PC-9 (cell line): ENCODE measurements at places on chromosomes 2 and 18.

DNA sequence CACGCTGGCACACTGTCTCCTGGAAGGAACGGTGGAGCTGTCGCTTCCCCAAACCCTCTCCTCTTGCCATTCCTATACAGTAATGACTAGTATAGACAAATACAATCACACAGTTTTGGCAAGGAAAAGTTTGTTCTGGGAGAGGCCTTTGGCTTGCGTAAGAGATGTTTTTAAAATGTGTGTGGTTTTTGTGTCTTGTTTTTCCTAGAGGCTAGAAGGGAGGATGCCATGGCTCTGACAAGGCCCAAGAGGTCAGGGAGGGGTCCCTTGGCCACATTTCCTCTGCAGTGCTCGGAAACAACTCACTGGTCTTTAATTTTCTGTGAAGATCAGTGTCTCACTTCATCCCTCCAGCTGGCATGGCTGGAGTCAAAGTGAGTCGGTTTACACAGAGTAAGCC, 195.9 kb downstream of the SH3RF3 start:
- peak; percentile 40 for DNase-seq

DNA sequence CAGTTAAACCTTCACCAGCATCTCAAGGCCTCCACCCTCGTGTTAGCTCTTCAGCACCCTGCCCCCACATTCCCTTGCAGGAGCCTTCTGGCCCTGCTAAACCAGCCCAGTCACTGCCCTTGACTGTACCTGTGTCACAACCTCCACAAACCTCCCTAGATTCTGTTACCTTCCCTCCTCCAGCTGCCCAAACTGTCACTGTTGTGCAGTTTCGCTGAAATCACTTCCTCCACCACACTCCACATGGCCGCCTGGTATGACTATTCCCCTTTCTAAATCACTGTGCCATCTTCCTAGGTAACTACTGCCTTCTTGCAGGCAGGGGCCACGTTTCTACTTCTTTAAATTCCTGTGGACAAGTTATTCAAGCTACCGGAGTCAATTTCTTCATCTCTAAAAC, 160.2 kb downstream of the GALNT14 start:
- DNase-seq, result no peak

GRCh38 chr18:54116541-54117257, 107.8 kb downstream of the MBD2 start:
- no peak for DNase-seq

- DNase-seq, result peak; percentile 86
These were observed 217.3 kb upstream of the HS6ST1 start for GRCh38 chr2:128535953-128536352.

DNA sequence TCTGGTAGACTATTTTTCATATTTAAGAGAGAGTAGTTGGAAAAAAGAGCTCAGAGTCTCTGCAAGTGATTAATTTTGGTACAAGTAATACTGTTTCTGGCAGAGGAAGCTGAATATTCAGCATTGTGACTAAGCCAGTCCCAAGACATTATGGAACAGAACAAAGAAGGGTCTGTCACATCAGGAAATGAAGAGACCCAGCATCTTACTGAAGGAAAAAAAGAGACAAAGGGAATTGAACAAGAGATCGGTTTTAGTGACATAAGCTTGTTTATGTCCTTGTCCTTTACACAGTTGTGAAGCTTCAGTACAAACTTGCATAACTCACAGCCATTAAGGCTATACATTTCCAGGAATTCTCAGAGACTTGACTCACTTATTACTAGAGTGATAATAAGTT, 568.5 kb upstream of the SLC8A1 start:
- no peak for DNase-seq

DNA sequence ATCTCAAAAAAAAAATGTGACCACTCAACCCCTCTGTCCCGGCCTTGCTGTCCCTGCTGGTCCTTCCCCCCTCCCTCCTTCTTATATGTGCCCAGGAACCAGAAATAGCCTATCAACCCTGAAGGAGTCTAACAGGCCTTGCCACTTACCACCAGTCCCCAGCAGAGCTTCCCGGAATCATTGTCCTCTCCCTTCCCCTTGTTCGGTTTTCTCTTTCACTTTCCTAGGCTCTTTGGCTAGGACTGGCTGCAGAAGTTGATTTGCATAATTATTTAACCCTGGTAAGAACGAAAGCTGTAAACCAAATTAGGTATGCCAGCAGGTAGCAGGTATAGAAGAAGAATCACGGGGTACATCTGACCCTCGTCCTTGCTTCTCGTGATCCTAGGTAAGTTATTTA, 72.6 kb upstream of the ZNF532 start:
- no peak for DNase-seq

DNA sequence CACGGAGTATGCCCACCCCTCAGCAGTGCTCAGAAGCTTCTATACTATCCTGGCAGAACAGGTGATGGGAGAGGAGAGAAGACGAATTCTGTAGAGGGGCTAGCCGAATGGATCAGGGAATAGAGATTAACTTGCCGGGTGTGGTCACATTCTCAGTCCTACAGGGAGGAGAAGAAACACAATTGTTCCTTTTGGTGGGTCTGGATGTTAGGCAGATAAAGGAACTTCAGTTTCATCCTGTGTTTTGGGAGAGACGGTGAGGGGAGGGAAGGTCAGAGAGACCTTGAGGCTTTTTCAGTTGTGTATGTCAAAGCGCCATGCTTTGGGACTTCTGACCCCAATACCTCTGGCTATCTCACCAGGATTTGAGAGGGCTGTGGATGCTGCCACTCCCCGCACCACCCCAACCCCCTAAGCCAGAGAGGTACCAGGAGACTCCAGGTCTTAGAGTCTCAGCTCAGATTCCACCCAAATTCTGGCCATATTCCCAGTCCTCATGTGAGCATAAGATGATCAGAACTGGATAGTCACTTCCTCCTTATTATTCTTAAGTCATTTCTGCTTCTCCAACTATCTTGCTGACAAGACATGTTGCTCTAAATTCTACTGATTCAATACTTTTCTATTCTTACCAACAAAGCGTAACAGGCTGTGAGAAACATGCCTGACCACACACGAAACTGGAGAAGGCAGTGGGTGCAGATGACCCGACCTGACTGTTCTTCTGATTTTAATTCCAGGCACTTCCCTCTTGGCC, 2.3 kb upstream of the TMEM37 start:
- no peak for DNase-seq

DNA sequence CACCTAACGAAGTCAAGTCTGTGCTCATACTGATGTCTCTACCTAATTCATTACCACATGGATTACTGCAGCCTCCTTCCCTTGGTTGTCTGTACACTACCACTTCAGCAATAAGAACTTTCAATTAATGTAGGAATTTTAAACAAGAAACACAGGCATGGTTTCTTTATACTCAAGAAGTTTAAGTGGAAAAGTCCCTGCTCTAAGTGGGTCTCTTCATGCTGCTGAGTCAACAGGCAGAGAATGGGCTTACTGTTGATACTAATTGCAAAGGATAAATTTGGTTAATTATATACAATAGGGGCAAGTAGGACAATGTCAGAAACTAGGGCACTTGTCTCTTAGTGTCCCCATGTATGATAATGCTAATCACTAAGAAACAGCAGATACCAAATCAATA, 392.6 kb downstream of the DSEL start:
- no peak for DNase-seq

DNA sequence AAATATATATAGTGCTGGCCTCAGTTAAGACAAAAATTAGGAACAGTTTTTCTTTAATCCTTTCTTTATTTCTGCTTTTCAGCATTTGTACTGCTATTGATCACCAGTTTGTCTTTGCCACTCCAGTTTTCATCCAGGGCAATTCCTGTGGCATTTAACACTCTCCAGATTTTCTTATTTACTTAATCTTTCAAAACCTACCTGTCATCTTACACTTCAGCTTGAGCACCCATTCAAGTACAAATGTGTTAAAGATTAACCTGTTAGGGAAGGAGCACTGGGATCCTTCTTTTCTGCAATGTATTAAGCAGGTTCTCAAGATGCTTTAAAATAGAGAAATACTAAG, 101.8 kb upstream of the SCN1A start:
- no peak for DNase-seq

- DNase-seq, result no peak
These were observed 46.5 kb downstream of the ZFP36L2 start for GRCh38 chr2:43179942-43180341.

DNA sequence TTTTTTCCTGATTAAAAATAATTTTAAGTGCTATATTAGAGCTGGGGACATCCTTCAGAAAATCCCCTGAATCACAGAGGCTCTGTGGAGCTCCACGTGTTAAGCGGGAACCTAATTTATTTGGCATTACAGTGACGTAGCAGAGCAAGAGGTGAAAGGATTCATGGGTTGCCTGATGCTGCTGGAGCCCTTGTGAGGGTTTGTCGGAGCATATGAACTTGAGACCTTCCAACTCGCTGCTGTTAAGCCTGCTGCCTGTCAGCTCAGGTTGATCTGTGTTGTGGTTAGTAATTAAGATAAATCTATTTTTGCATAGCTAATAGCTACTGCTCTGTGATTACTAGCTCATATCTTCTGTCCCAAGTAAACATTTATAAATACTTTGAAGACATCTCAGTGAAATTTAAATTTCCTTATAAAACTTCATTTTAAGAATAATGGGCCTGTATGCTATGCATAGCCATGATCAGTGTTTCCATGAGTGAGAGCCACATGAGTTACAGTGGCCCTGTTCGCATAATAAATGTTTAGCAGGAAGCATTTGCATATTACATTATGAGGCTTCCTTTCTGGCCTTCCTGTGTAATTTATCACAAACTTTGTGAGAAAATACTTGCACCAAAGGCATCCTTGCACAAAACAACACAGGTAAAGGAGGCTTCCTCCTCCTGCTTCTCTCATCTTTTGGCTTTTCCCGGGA, 438.9 kb downstream of the PTPRM start:
- DNase-seq, result no peak

- no peak for DNase-seq
These were observed 101.3 kb upstream of the ETAA1 start for GRCh38 chr2:67295851-67296250.

DNA sequence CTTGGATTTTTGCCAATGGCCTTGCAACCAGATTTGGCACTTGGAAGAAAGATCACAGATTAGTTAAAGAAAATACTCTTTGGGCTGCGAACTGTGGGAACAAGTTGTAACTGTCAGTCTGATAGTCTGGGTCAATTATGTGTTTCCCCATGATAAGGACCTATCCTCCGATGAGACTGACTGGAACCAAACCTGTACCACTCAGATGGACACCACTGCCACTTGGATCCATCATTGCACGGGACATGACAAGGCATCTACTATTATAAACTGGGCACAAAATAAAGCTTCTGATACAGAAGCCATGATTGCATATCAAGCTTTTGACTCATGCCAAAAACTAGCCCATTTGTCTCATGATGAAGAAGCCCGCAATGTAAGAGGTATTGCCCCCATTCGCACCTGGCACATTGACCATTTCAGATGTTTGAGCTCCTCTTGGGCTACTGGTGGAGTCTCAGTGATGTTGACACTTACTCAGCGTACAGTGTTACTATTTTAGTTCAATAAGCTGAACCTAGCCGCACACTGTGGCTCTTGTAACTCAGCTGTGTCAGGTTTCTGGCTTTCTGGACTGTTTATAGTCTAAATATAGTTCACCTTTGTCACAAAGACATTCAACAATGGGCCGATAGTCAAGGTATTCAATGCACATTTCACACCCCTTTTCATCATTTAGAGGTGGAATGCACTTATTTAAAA, 179.8 kb upstream of the RBBP8 start:
- DNase-seq, result no peak

DNA sequence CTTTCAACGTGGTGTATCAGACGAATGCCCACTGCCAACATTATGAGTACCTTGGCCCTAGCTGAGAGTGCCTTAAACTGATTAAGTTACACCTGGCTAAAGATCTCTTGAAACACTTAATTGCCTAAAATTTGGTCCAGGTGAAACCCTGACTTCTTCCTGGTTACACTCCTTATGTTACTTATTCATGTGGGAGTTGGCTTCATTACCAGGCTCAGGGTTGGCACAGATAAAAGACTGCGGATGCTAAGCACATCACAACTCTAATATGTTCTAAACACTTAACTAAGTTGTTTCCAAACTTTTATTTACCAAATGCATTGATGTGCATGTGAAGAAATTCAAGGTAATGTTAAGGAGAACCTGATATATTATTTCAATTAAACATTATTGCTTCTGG, 298.9 kb downstream of the TCF4 start:
- DNase-seq, result no peak

- DNase-seq, result no peak
These were observed 291.5 kb upstream of the KLHL29 start for GRCh38 chr2:23093513-23093912.

DNA sequence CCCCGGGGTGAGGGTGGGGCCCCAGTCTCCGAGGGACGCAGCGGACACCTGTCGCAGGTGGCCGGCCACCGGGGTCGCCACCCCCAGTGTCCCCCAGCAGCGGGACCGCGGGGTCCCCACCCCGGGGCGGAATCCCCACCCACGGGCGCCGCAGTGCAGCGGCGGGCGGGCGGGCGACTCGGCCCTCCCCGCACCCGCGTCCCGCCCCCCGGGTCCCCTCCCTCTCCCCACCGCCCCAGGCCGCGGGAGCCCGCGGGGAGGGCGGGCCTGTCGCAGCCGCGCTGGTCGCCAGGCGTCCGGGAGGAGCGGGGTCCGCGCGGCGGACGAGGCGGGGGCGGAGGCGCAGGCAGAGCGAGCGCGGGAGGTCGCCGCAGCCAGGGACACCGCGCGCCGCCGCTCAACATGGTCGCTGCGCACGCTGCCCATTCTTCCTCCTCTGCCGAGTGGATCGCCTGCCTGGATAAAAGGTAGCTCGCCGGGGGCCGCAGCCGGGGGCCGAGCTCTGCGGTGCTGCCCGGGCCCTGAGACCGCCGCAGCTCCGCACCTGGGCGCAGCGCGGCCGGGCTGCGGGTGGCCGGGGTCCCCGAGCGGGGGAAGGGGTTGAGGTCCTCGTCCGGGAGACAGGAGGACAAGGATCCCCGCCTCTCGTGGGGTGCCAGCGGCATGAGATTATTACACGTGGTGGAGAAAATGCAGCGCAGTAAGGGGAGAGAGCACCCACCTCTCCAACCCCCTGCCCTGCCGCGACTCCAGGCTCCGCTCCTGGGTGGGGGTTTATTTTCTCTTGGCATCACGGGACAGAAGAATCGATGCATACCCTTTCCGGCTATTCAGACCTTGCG, at the start of gene RAPGEF4:
RAPGEF4 (plus strand) TSS at position 264 of the 842 bp plus-strand sequence; CDS start at position 403, 139 bp downstream.
- peak; percentile 18 for DNase-seq

- no peak for DNase-seq
These were observed 219.0 kb downstream of the MYO3B start for GRCh38 chr2:170396799-170397459.

DNA sequence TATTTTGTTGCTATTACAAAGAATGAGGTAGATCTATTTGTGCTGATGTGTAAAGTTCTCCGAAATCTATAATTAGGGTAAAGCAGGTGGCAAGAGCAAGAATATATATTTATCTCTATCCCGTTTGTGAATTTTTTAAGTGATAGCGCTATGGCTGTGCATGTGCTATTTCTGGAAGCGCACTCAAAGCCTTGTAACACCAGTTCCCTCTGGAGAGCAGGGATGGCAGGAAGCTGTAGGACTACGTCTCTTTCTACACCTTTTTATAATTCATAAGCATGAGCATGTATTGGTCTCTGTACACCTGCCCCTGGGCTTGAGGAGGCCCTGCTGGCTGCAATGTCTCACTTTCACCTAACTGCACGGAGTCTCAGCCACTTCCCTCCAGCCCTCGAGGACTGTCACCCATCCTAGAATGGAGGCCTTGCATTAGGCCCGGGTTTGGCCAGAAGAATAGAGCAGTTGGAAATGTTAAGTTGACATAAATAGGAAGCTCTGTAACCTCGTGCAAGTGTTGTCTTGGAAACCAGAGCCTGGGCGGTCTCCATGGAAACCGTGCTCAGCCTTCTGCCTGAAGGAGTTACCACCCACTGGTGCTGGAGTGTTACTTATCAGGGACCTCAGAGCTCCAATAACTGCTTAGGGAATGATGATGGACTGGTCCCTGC, 20.9 kb downstream of the ITM2C start:
- no peak for DNase-seq
